ENCODE measurements at places on chromosomes 7 and 10.

DNA sequence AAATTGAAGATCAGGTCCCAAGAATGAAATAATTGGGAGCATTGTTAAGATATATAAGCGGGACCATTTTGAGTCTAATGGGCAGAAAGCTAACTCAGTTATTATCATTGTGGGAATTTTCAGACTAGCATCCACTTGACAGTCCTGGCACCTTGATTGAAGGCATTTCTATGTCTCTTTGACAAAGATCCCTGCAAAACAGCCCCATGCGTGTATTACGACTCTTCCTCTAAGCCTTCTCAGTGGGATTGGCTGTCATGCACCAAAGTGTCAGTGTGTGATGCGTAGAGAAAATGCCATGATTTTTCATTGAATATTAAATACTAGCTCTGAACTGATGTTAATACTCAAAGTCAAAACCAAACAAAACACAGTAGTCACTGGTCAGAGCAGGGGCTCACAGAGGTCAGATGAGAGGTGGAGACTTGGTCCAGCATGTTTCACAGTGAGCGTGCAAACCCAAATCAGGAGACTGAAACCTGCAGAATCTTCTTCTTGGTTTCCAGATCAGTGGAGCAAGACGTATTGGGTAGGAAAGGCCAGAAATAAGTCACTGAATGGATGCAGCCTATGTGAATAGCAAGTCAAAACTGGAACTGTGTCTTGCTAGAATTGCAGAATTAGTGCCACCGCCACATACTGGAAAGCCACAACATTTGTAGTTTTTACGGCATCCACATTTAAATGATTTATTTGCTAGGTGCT is 303.6 kb upstream of the AKR1E2 start:
- no peaks in the 10 kb centered on the region for H3K27me3 ChIP-seq
- H3K4me3 ChIP-seq: no peak overlapping the region

GRCh38 chr10:43399320-43400310 is 9.4 kb downstream of the HNRNPF start:
- H3K27ac ChIP-seq: peak overlapping the region; percentile 51
- no peak for DNase-seq
- H3K27me3 ChIP-seq: no peaks in the 10 kb centered on the region
- H3K4me1 ChIP-seq: peaks cover 85% of the 10 kb centered on the region
- H3K4me3 ChIP-seq: no peak overlapping the region
- peaks cover 8% of the 10 kb centered on the region for H3K36me3 ChIP-seq

DNA sequence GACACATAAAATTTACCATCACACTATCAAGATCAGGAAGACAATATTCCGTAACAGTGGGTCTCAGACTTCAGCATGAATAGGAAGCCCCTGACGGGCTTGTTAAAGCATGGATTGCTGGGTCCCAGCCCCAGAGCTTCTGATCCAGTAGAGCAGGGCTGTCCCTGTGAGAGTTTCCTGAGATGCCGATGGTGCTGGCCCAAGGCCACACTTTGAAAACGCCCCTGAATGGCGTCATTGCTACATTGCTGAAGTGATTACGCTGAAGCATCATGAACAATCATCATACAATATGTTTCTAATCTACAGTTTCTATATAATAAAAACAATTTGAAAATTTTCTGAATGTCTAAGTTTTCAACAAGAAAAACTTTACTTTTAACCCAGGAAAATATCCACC is 38.0 kb upstream of the TMEM72 start:
- no peaks in the 10 kb centered on the region for H3K4me1 ChIP-seq
- H3K27me3 ChIP-seq: no peaks in the 10 kb centered on the region
- H3K27ac ChIP-seq: no peak overlapping the region
- H3K36me3 ChIP-seq: no peaks in the 10 kb centered on the region
- no peak overlapping the region for H3K4me3 ChIP-seq

DNA sequence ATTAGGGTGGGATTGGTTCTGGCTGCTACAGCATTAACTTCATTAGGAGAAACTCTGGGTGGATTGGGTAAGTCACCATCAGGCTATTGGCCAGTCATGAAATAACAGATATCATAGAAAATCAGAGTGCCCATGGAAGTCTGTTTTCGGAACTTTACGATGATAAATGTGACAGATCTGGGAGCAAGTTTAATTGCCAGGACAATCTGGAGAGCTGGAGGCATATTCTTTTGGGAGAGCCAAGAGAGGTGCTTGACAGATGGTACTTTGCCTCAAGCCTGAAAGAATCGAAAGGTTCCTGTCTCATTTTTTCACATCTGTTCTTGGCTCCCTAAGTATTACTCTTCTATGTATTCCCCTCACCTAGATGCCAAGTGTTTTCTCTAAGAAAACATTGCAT is 369.9 kb downstream of the CNTNAP2 start:
- no peaks in the 10 kb centered on the region for H3K27me3 ChIP-seq
- H3K4me3 ChIP-seq: no peak overlapping the region
- H3K27ac ChIP-seq: no peak overlapping the region
- DNase-seq: no peak
- no peaks in the 10 kb centered on the region for H3K4me1 ChIP-seq

DNA sequence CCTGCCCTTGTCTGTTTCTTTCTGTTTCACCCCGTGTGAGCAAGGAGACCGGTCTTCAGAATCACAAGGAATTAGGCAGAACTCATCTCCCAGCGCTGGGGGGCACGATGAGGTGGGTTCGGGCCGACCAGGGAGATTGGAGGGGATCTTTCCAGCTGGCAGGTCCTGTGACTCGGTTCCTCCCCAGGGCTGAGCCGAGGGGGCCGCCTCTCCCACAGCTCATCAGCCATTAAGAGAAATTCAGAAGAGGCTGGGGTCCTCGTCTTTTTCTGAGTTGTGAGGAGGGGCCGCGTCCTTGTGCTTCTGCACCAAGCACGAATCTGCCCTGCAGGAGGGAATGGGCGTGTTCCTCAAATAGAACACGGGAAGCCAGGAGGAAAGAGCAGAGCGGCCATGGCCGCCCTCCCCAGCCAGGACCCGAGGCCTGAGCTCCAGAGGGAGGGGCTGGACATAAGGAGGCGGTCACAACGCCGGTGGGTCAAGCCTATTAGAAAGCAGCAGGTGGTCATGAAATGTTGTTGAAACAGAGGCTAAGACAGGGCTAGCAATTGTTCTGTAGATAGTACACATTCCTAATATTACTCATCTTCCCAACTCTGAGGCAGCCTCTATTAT is 125.3 kb downstream of the ADARB2 start:
- no peaks in the 10 kb centered on the region for H3K4me1 ChIP-seq
- no peak for DNase-seq
- H3K4me3 ChIP-seq: no peak overlapping the region

- H3K4me1 ChIP-seq: peaks cover 3% of the 10 kb centered on the region
- H3K36me3 ChIP-seq: no peaks in the 10 kb centered on the region
- no peak overlapping the region for H3K27ac ChIP-seq
- no peaks in the 10 kb centered on the region for H3K27me3 ChIP-seq
- no peak overlapping the region for H3K4me3 ChIP-seq
These were observed 53.8 kb downstream of the PROSER2 start for GRCh38 chr10:11876805-11877590.

GRCh38 chr7:96034940-96035727 is 262.8 kb downstream of the DYNC1I1 start:
- DNase-seq: no peak
- H3K4me3 ChIP-seq: no peak overlapping the region
- H3K27ac ChIP-seq: no peak overlapping the region
- H3K27me3 ChIP-seq: peaks cover 1% of the 10 kb centered on the region

- H3K27me3 ChIP-seq: peaks cover 38% of the 10 kb centered on the region
- no peak for DNase-seq
- peaks cover 31% of the 10 kb centered on the region for H3K4me1 ChIP-seq
- H3K4me3 ChIP-seq: no peak overlapping the region
These were observed 1.9 kb upstream of the TWIST1 start for GRCh38 chr7:19119372-19119771.

DNA sequence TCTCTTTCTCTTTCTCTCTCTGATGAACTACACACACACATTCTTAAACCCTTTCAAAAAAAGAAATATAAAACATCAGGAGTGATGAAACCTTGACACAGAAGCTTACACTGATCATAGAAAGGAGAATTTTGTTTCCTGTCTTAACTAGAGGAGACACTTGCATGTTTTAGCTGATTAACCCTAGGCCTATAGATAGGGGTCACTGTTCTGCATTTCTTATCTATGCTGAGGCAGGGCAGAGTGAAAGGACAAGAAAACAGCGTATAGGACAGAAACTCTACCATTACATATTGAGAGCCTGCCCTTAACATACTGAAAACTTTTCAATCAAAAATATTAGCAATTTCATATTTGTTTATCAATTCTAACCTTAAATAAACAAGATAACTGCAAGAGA is 680.6 kb upstream of the MBL2 start:
- DNase-seq: no peak
- H3K4me3 ChIP-seq: no peak overlapping the region
- no peaks in the 10 kb centered on the region for H3K36me3 ChIP-seq
- H3K27ac ChIP-seq: no peak overlapping the region

GRCh38 chr7:8343556-8343955 is 81.6 kb upstream of the ICA1 start:
- H3K4me3 ChIP-seq: no peak overlapping the region
- H3K27ac ChIP-seq: no peak overlapping the region
- no peak for DNase-seq

- H3K36me3 ChIP-seq: no peaks in the 10 kb centered on the region
- H3K4me3 ChIP-seq: peak overlapping the region; percentile 19
- H3K27ac ChIP-seq: no peak overlapping the region
- peaks cover 40% of the 10 kb centered on the region for H3K4me1 ChIP-seq
- DNase-seq: peak; percentile 96
These were observed 1.5 kb downstream of the STX1A start for GRCh38 chr7:73717991-73718405.

GRCh38 chr10:63720072-63720537 is 198.9 kb downstream of the REEP3 start:
- no peaks in the 10 kb centered on the region for H3K36me3 ChIP-seq
- H3K4me3 ChIP-seq: no peak overlapping the region
- H3K4me1 ChIP-seq: no peaks in the 10 kb centered on the region
- no peak overlapping the region for H3K27ac ChIP-seq

GRCh38 chr10:29691564-29692072 is 56.8 kb upstream of the SVIL start:
- H3K27ac ChIP-seq: no peak overlapping the region
- H3K4me1 ChIP-seq: peaks cover 9% of the 10 kb centered on the region
- no peaks in the 10 kb centered on the region for H3K27me3 ChIP-seq
- DNase-seq: no peak
- no peak overlapping the region for H3K4me3 ChIP-seq
- no peaks in the 10 kb centered on the region for H3K36me3 ChIP-seq

- DNase-seq: no peak
- H3K27me3 ChIP-seq: no peaks in the 10 kb centered on the region
- no peaks in the 10 kb centered on the region for H3K36me3 ChIP-seq
These were observed 747.8 kb downstream of the GRID1 start for GRCh38 chr10:85618841-85619240.

DNA sequence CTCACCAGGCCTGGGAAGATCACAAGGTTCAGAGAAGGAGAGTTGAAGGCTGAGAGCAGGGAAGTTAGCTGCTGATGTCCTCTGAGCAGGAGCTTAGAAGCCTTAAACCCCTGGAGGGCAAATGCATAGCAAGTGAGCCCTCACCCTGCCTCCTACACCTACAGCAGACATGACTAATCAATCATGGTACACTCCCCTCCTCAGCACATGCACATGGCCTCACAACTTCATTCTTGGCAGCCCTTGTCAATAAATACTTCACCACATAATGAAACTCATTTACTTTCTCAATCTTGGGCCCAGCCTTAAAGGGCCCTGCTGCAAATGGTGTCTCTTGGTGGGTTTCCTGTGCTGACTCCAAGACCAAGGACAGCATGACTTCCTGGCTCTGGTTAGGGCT is 12.9 kb downstream of the MMRN2 start:
- H3K4me1 ChIP-seq: no peaks in the 10 kb centered on the region
- H3K27ac ChIP-seq: no peak overlapping the region
- H3K36me3 ChIP-seq: no peaks in the 10 kb centered on the region
- no peak overlapping the region for H3K4me3 ChIP-seq
- DNase-seq: no peak

DNA sequence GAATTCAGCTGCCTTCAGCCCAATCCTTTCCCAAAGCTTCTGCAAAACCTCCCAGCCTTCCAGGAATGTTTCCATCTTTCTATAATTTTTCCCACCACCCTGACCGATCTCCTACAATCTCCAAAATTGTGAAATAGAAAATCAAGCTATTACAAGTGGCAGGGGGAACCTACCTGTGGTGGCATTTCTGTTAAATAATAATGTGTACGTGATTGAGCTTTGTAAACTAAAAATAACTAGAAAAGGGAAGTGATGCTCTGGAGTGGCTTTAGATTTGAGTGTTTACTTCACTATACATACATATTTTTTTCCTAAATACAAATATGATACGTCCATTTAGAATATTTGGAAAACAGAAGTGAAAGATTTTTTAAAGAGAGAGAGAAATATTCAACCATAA is 593.6 kb downstream of the GRM8 start:
- DNase-seq: no peak
- H3K4me3 ChIP-seq: no peak overlapping the region
- H3K4me1 ChIP-seq: no peaks in the 10 kb centered on the region
- no peaks in the 10 kb centered on the region for H3K36me3 ChIP-seq
- H3K27me3 ChIP-seq: no peaks in the 10 kb centered on the region

- no peak overlapping the region for H3K27ac ChIP-seq
- H3K4me3 ChIP-seq: no peak overlapping the region
- no peaks in the 10 kb centered on the region for H3K27me3 ChIP-seq
- no peaks in the 10 kb centered on the region for H3K36me3 ChIP-seq
- no peaks in the 10 kb centered on the region for H3K4me1 ChIP-seq
- DNase-seq: no peak
These were observed 213.6 kb upstream of the DPP6 start for GRCh38 chr7:153838591-153838990.

DNA sequence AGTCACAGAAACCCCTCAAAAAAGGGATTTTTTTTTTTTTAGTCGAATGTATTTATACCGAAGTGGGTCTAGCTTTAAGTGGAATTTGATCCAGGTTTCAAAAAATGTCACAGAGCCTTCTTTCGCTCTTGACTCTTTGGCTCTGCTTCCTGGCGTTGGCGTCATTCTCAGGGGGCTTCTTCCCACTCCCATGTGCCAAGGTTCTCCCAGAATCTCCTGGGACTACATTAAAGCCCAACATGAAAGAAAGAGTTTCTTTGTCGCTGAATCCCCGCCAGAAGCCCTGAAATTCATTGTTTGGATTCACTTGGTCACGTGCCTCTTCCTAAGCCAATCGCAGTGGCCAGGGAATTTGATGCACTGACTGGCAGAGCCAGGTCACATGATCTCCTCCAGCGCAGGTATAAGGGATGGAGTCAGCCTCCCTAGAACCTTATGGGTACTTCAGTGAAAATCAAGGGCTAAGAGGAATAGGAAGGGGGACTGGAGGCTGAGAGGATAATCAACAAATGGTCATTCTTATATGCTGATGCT is 101.2 kb downstream of the RPS24 start:
- no peaks in the 10 kb centered on the region for H3K36me3 ChIP-seq
- no peak for DNase-seq
- no peak overlapping the region for H3K4me3 ChIP-seq
- H3K27ac ChIP-seq: no peak overlapping the region
- peaks cover 2% of the 10 kb centered on the region for H3K27me3 ChIP-seq
- no peaks in the 10 kb centered on the region for H3K4me1 ChIP-seq

- no peaks in the 10 kb centered on the region for H3K27me3 ChIP-seq
- no peak overlapping the region for H3K27ac ChIP-seq
- H3K4me3 ChIP-seq: no peak overlapping the region
- no peaks in the 10 kb centered on the region for H3K4me1 ChIP-seq
- peaks cover 45% of the 10 kb centered on the region for H3K36me3 ChIP-seq
These were observed 149.4 kb downstream of the USP6NL start for GRCh38 chr10:11462071-11462470.

GRCh38 chr10:42975558-42976340 is 101.1 kb upstream of the RET start:
- no peak overlapping the region for H3K27ac ChIP-seq
- no peak for DNase-seq
- no peak overlapping the region for H3K4me3 ChIP-seq
- no peaks in the 10 kb centered on the region for H3K27me3 ChIP-seq

- no peak for DNase-seq
- H3K27me3 ChIP-seq: peaks cover 4% of the 10 kb centered on the region
- no peaks in the 10 kb centered on the region for H3K36me3 ChIP-seq
- no peak overlapping the region for H3K4me3 ChIP-seq
- peaks cover 2% of the 10 kb centered on the region for H3K4me1 ChIP-seq
These were observed 95.7 kb downstream of the RBM20 start for GRCh38 chr10:110739811-110740271.

All from common myeloid progenitor, CD34-positive (primary cell).